Activated CD8-positive, alpha-beta memory T cell treated with anti-CD3 and anti-CD28 coated beads, Interleukin-2, amount 50 U/mL, for 4 hours (primary cell): ENCODE measurements at places on chromosomes 5 and 9.

GRCh38 chr9:687034-687785 is 154.3 kb upstream of the DMRT1 start:
- no peak for DNase-seq

GRCh38 chr5:123517476-123517875 is 5.5 kb downstream of the CSNK1G3 start:
- no peak for DNase-seq

- DNase-seq = no peak
These were observed 11.4 kb downstream of the GZMK start for GRCh38 chr5:55035480-55035879.

DNA sequence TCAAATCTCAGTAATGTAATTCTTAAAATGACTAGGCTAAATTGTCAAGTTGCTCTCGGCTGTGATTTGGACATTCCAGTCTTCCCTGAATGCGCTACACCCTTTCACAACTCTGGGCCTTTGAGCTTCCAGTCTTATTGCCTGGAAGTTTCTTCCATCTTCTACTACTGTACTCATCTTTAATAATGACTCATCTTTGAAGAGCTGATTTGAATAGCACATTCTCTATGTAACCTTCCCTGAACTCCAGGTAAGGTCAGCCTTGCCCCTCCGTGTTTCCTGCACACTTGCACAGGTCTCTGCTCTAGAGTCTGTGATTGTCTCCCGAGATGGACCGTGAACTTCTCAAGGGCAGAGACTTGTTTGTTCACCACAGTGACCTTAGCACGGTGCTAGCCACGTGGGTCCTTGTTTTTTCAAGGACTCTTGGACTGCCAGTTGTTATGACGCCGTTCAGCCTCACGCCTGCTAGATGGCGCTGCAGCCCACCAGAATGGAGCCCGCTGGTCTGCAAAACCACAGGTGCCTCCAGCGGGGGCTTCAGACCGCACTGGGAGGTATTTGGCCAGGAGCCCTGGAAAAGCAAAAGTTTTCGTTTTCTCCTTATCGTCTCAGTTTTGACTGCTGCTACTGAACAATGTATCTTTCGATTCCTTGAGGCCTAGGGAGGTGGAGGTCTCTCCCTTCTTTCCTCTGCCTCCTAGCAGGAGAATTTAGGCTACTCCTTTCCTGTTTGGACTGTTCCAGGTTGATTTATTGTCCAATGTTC is 44.4 kb downstream of the SEC61B start:
- peak; percentile 65 for DNase-seq

DNA sequence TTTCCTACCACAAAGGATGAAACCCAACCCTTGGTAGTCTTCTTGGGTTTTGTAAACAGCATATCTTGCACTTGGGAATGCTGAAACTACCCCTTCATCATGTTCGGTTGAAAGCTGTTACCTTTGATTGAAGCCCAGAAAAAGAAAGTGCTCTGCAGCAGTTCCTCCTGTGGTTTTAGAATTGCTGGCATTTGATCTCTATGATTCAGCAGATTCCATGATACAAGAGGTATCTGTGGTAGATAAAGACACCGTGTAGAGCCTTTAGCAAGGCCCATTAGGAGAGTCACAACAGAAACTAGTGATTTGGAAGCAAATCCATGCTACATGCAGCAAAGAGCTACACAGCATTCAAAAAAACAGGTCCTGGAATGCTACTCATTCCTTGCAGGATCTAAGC is 557.0 kb downstream of the TLE1 start:
- DNase-seq = no peak

DNA sequence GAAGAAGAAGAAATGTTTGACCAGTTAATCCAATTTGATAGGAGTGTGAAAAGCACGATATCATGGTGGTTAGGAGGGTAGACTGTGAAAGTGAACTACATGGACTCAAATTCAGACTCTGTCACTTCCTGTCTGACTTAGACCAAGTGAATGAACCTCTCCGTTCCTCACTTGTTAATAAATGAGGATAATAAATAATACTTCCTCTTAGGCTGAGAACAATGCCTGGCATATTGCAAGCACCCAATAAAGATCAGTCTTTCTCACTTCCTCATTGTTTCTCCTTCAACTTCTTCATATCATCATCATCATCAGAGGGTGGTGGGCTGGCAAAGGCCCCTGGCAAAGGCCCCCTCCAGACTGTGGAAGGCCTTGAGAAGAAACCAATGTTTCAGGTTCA is 148.7 kb downstream of the CDK5RAP2 start:
- no peak for DNase-seq

- no peak for DNase-seq
These were observed 38.3 kb downstream of the PNPLA7 start for GRCh38 chr9:137511758-137512463.

GRCh38 chr9:126419475-126419874 is 92.8 kb downstream of the MVB12B start:
- DNase-seq = no peak

DNA sequence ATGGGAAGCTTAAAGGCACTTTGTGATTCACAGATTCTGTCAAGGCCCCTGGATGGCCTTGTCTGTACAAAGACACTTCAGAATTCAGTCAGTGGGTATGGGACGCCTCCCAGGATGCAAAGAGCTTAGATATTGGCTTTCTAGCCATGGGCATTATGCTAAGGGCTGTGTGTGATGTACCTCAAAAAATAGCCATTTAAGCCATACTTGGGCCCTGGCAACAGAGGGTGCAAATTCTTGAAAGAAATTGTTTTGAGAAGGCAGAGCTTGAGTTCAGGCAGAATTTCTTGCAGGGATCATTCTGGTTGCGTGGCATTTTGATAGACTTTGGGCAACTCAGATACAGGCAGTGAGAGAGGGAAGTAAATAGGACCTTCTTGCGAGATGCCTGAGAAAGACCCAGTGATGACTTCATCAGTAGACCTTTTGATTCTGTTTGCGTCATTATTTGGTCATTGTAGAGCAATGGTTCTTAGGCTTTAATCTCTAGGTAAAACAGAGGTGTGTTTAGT is 3.9 kb downstream of the CYFIP2 start:
- DNase-seq = no peak

DNA sequence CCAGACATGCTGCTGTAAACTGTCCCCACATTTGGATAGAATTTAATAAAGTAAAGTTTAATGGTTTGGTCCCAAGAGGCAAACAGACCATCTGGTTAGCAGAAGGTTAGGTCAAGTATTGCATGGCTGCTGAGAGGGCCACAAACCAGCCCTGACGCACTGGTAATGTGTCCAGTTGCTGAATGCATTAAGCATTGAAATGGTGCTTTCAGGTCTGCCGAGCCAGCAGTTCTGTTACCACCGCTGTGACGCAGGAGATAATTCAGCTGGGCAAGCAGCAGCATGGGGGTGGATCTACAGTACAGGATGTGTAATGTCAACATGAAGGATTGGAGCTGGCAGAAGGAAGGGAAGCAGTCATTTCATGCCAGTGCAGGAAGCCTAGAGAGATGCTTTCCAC is 16.0 kb downstream of the ZNF462 start:
- DNase-seq = no peak

- no peak for DNase-seq
These were observed 44.4 kb upstream of the SMAD5 start for GRCh38 chr5:136087961-136088871.

DNA sequence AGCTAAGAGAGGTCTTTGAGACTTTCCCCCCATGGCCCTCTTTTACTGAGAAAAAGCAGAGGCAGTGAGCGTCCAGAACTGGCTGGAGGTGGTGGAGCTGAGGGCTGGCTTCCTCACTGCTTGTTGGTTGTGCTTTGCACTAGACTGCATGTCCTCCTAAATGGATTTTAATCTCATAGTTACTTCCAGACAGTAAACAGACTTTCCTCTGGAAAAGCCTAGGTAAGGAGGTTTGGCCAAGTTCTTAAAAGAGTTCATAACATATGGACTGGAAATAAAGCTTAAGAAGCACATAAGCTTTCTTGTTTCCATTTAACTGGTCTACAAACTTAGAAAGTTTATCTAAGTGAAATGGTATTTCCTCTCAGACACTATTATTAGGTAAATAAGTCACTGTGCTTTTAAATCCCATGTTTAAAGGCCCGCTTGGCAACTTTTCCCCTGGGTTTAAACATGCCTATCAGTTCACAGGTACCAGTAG is 2.0 kb downstream of the ASPN start:
- DNase-seq = no peak

GRCh38 chr5:36145311-36145710 is 6.4 kb downstream of the LMBRD2 start:
- DNase-seq = no peak

DNA sequence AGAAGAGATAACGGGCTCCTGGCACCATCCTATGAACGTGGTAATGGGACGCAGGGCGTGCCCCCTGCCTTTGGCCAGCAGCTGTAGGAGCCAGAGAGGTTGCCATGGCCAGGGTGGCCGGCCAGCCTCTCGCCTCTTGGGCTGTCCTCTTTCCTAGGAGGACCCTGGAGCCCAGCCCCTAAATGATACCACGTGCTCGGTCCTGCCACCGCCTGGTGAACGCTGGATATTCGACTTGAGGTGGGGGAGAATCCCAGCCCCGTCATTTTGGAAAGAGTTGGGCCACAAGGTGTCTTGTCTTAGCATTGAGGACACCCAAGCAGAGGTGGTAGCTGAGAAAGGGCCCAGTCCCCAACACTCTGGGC is 391 bp upstream of the NRG2 start:
- DNase-seq = no peak

- no peak for DNase-seq
These were observed 85.0 kb downstream of the FSTL4 start for GRCh38 chr5:133527311-133527710.

- no peak for DNase-seq
These were observed 48.2 kb upstream of the JAK2 start for GRCh38 chr9:4936823-4937222.
